ENCODE measurements at places on chromosomes 12 and 14.

GRCh38 chr12:113318900-113319628, 15.8 kb downstream of the SLC8B1 start:
- no peak for DNase-seq

DNA sequence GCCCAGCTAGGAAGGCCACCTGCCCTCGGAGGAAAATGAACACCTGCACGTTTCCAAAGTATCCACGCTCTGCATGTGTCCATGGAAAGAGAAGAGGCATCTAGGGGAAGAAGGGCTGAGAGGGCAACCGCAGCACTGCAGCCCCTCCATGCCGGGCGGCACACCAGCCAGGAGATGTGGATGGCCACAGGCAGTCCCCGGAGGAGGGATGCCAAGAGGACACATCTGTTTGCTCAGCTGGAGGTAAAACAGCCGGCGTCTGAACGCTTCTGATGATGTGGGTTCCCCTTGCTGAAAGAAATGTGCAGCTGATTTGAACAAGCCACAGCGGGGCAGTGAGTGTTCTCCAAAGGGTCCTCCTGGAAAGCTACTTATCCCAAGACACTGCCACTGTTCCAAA, 34.0 kb downstream of the CHGA start:
- no peak for DNase-seq

DNA sequence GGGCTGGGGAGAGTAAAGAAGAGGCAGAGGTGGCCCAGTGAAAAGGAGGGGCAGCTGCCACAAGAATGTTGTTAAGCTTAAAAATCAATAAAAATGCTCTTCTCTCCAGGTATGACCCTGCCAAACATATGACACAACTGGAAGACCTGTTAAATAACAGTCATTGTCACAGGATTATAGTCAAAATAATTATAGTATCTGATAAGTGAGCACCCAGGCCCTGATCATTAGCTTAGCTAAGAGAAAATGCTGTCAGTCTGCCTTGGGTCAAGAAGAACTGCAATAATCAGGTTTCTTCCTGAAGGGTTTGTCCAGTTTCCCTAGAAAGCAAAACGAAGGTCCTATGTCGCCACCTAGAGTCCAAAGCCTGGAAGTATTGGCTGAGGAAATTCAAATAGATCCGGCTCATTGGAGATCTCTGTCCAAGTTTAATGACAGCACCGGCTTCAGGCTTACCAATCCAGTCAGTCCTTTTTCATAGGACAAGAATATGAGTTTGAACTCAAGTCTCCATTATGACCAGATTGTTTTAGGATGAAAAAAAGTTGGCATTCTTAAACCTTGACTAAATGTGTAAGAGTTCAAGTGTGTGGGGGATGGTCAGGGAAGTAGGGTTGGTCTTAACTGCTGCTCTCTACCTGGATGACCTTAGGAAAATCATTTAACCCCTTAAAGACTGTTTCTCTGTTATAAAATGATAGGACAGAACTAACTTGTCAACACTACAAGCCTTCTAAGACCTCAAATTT, 22.5 kb upstream of the NKX2-8 start:
- peak; percentile 78 for DNase-seq

GRCh38 chr14:21846227-21846885, 172.7 kb upstream of the OR4E1 start:
- DNase-seq: no peak

- DNase-seq: peak; percentile 84
Observed at GRCh38 chr14:58072288-58073071, 79.5 kb downstream of the ARMH4 start.

Measured in cardiac fibroblast (primary cell).